ENCODE measurements at places on chromosomes 1 and 21. TPM values are rescaled to one million over a fixed set of nuclear protein-coding genes. Genes with fewer than 3 reads are reported as not detected.

Gene PRUNE1
- total RNA-seq: 18.9 TPM

DNA sequence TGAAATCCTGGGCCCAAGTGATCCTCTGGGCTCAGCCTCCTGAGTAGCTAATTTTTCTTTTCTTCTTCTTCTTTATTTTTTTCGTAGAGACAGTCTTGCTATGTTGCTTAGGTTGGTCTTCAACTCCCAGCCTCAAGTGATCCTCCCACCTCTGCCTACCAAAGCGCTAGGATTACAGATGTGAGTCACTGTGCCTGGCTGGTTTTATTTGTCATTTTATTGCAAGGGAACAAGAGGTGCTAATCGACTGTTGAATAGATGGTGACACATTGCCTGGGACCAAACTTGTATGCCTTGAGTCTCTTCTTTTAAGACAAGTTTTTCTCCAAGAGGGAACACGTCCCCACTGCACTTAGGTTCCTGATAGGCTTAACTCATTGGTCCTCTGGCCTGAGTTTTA is 20.0 kb upstream of the KLHDC8A start:
- no peak for DNase-seq

Gene ADCY10
- total RNA-seq: 0.79 TPM

DNA sequence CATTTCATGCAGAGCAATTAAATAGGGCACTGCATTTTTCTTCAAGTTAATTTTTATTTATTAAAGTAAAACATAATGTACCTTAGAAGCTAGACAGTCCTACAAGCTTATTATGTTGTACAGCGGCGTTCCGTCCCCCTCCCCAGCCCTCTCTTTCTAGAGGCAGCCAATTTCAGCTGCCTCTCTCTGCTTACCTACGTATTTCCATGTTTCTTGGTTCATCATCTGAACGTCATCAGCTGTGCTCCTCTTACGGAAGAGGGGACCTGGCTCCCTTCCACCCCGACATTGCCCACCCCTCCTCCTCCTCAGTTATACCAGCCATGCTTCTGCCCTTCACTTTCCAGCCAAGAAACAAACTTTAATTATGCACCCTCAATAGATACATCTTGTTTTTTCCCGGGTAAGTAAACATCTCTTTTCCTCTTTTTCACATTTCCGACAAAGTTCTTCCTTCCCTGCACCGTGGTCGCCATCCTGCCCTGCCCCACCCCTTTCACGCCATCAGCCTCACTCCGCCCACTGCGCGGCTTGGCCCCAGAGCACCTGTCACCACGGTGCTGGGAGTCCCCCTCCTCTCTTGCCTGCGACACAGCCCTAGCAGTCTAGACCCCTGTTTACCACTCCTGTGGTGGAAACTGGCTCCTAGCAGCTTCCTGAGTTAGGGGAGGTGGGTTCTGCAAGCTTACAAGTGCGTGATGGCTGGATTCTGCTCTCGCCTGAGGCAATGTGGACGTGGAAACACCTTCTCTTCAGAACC is 57.9 kb downstream of the SLC37A1 start:
- no peak for DNase-seq

DNA sequence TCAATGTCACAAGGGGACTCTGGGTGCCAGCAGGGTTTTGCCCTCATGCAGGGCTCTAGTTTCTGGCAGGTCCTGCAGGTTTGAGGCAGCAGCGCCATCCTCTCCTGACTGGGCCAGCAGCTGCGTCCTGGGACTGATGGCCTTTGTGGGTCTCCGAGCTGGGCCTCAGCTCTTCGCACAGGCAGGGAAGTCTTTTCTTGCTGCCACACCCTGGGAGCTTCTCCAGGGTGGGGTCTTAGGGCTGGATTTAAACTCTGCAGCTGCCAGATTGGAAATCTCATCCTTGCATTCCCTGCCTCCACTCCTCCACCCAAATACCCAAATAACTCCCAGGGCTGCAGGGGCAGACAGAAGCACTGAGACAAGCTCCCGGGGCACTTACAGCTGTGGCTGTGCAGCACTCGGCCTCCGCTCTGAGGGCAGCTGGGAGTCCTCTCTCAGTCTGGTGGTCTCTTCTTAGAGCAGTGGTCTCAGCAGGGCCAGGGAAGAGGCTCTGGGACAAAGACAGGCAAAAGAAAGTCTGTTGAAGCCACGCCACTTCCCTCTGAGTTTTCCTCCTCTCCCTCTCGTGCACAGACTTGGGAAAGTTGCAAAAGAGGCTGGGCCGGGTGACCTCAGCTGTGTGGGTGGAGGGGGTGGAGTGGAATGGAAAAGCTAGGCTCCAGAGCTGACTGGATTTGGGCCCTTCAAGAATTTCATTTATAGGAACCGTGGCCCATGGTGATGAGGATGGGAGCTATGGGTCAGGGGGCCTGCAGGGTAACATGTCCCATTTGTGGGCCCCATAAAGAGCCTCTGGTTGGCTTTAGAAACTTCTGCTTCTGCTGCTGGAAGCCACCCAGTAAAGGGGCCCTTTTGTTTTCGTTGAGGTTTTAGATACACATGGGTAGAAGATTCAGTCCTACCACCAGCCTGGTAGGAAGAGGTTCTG is at the start of gene RAB7B:
TSS of gene RAB7B (minus strand) at position 525 of the 931 bp plus-strand sequence. CDS start 9,260 bp downstream, outside the sequence.
- DNase-seq: no peak
